ENCODE measurements at places on chromosomes 11 and 22.
A peak's percentile ranks its signal among the peaks of the same experiment; 100 is the strongest.

DNA sequence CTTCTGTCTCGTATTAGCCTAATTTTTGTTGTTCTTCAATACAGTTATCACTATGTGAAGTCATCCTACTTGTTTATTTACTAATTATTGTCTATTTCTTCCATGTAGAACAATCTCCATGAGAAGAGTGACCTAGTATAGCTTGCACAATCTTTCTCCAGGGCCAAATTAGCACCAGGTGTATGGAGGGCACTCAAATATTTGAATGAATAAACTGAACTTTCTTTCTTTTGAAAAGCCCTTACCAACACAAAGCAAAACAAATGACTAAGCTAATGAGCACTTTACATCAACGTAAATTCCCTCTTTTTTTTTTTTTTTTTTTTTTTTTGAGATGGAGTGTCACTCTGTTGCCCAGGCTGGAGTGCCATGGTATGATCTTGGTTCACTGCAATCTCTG is 34.2 kb downstream of the ABTB2 start:
- no peak for DNase-seq

DNA sequence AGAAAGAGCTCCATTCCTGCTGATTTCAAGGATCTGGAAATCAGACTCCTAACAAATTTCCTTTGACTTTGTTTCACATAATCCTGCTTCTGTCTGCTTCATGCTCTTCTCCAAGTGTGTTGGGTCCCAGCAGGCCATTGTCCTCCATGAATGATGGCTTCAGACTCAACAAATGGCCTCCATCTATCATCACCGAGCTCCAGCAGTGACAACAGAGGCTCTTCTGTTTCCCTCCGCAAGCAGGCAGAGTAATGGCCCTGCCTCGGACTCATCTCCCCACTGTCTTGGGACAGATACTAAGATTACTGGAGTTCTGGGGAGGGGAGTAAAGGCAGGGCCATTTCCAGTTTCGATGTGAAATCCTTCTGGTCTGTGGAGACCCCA is 127.3 kb downstream of the TENM4 start:
- DNase-seq, result no peak

GRCh38 chr11:83335446-83336070 is 49.4 kb upstream of the CCDC90B start:
- no peak for DNase-seq

DNA sequence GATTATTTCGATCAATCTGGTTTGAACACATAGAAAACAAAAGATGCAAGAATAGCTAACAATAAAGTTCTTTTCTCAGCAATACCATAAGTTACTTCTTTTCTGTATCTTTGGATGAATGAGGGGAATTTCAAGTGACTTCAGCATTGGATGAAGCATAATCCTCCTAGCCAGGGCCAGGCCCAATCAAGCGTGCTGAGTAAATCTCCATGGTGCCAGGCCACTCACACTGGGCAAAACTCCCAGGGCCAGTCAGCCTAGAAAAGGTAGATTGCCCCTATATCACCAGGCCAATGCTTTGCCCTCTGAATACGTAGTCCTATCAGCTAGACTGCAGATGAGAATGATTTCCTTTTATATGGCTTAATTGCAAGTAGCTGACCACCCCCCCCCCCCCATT is 6.0 kb downstream of the CNTF start:
- DNase-seq, result peak; percentile 13

- DNase-seq, result no peak
Observed at GRCh38 chr11:35162745-35163144, 23.8 kb downstream of the CD44 start.

DNA sequence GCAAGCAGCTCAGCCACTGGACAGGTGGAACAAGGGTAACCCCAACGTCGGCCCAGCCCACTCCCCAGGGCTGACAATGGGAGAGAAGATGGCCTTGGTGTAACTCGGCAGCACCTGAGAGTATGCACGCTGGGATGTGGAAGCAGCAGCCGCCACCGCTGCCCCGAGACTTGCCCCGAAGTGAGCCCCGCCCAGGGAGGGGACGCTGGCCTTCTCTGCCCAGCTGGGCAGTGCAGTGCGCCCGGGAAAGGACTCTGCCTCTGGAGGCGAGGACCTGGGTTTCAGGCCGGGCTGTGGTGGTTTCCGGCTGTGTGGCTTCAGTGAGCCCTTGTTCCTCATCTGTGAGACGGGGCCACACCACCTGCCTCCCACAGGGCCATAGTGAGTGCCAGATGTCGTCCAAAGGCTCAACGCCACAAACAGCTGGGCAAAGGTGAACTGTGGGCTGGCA is 8.6 kb upstream of the POLDIP3 start:
- no peak for DNase-seq

- no peak for DNase-seq
Observed at GRCh38 chr11:57485217-57485990, 25.1 kb downstream of the RTN4RL2 start.

GRCh38 chr22:37043209-37043827 is 8.2 kb upstream of the KCTD17 start:
- DNase-seq, result no peak

GRCh38 chr11:44708009-44708408 is 18.8 kb upstream of the TSPAN18 start:
- DNase-seq, result no peak

GRCh38 chr11:67469508-67469811 is 409 bp upstream of the TMEM134 start:
- DNase-seq, result no peak

- peak; percentile 93 for DNase-seq
Observed at GRCh38 chr11:45180848-45181192, 34.4 kb downstream of the PRDM11 start.

Data from AG08396 (cell line).